Activated CD4-positive, alpha-beta T cell treated with anti-CD3 and anti-CD28 coated beads for 36 hours (primary cell): ENCODE measurements at places on chromosomes 5 and 9.

DNA sequence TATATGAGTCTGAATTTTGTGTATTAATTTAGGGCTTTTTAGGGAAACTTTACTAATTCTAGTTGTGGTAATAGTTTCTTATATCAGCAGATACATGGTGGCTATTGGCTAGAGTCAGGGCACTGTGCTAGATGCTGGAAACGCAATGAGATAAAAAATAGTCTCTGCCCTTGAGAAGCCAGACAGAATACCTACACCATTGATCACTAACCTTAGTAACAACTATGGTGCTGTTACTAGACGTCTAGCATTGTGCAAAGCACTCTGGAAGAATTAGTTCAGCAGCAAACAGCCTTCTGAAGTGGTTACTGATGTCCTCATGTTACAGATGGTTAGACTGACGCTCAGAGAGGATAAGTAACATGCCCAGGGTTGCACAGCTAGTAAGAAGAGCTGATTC is 61.8 kb downstream of the GDA start:
- H3K4me3 ChIP-seq, result no peak overlapping the region
- no peak for DNase-seq
- no peak overlapping the region for H3K27ac ChIP-seq
- H3K4me1 ChIP-seq, result no peaks in the 10 kb centered on the region

GRCh38 chr5:74055486-74056106 is 429.6 kb downstream of the ARHGEF28 start:
- H3K27me3 ChIP-seq, result peaks cover 13% of the 10 kb centered on the region
- no peak overlapping the region for H3K4me3 ChIP-seq
- H3K4me1 ChIP-seq, result no peaks in the 10 kb centered on the region

- H3K4me1 ChIP-seq, result no peaks in the 10 kb centered on the region
- no peak overlapping the region for H3K27ac ChIP-seq
- no peak overlapping the region for H3K4me3 ChIP-seq
- DNase-seq, result no peak
Observed at GRCh38 chr5:165266939-165267338, 1761.5 kb downstream of the MAT2B start.

DNA sequence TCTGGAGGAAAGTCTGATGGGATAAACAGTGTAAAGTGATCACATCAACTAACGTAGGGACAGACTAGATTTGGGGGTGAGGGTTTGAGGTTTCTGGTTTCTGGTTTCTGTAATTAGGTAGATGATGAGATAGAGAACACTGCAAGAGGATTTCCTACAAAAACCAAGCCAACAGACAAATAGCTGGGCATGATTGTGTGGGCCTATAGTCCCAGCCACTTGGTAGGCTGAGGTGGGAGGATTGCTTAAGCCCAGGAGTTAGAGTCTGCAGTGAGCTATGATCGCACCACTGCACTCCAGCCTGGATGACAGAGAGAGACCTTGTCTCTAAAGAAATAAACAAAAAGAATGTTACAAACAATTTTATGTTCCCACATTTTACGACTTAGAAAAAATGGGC is 34.4 kb upstream of the RNU6ATAC start:
- no peaks in the 10 kb centered on the region for H3K27me3 ChIP-seq
- no peak overlapping the region for H3K4me3 ChIP-seq
- H3K4me1 ChIP-seq, result peaks cover 9% of the 10 kb centered on the region
- peaks cover 1% of the 10 kb centered on the region for H3K36me3 ChIP-seq
- no peak overlapping the region for H3K27ac ChIP-seq
- no peak for DNase-seq

DNA sequence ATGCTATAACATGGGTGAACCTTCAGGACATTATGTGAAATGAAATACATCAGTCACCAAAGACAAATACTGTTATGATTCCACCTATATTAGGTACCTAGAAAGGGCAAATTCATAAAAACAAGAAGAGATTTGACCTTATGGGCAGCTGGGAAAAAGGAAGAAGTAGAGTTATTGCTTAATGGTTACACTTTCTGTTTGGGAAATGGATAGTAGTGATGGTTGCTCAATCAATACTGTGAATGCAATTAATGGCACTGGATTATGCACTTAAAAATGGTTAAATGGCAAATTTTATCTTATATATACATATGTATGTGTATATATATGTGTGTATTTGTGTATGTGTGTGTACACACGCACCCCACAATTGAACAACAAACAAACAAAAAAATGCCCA is 15.2 kb downstream of the FKBP15 start:
- peaks cover 50% of the 10 kb centered on the region for H3K36me3 ChIP-seq
- no peak overlapping the region for H3K27ac ChIP-seq
- no peak overlapping the region for H3K4me3 ChIP-seq
- H3K27me3 ChIP-seq, result no peaks in the 10 kb centered on the region
- DNase-seq, result no peak

GRCh38 chr5:152378730-152379129 is 26.3 kb downstream of the NMUR2 start:
- DNase-seq, result no peak
- no peak overlapping the region for H3K27ac ChIP-seq
- no peaks in the 10 kb centered on the region for H3K36me3 ChIP-seq

DNA sequence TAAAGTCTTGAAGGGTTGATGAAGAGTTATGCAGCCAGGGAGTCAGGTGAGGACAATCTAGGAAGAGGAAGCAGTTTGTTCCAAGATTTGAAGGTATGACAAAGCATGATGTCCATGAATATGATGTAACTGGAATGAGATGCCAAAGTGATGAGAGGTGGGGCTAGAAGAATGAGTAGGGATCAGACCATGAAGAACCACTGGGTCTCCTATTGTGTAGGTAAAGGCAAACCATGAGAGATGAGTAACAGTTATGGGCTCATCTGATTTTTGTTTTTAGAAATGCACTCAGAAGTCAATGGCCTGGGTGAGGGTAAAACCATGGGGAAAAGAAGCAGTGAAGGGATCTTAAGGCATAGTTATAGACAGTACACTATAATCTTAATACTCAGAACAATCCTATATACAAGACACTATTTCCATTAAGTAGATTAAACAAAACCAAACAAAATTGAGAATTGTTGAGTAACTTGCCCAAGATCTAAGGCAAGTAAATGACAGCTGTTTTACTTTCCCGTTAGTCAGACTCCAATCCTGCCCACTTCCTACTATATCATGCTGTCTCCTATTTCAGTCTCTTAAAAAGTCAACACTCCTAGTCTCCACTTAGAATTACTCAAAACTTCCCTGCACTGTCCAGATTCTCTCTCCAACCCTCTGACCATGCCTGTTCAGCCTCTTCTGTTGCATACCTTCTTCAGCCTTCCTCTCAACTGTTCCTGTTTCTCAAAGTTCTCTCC is 393.8 kb upstream of the MEF2C start:
- no peaks in the 10 kb centered on the region for H3K4me1 ChIP-seq
- H3K27ac ChIP-seq, result no peak overlapping the region
- H3K36me3 ChIP-seq, result no peaks in the 10 kb centered on the region
- H3K4me3 ChIP-seq, result no peak overlapping the region

DNA sequence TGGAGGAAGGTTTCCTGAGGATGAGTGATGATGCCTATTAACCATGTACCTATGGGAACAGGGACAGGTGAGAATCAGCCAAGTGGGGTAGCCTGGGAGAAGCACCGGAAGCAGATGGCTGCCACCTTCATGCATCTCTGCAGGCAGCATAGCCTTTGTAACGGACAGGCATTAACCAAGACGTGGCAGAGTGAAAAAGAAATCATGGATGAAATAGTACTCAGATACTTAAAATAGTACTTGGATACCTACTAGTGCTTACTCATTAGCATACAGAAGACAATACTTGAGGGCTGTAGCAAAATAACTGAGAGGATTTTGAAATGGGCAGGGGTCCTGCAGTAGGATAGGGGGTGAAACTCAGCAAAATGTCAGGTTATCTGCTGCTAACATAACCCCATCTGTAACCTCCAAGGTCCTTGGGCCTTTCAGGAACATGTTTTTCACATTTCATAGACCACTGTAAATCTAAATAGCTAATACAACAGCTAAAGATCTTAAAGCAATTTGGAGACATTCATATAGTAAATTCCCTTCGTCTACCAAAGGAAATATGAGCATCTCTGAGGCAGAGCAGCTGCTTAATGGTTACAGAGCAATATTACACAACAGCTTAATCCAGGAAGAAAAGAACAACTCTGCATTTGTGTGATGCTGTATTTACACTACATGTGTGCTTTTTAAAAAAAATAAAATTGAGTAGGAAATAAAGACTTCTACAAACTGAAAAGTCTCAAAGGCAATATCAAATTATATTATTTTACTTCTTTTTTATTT is 154.3 kb downstream of the NFIB start:
- peaks cover 2% of the 10 kb centered on the region for H3K4me1 ChIP-seq
- no peak overlapping the region for H3K27ac ChIP-seq
- peaks cover 12% of the 10 kb centered on the region for H3K27me3 ChIP-seq
- no peak for DNase-seq
- no peak overlapping the region for H3K4me3 ChIP-seq

DNA sequence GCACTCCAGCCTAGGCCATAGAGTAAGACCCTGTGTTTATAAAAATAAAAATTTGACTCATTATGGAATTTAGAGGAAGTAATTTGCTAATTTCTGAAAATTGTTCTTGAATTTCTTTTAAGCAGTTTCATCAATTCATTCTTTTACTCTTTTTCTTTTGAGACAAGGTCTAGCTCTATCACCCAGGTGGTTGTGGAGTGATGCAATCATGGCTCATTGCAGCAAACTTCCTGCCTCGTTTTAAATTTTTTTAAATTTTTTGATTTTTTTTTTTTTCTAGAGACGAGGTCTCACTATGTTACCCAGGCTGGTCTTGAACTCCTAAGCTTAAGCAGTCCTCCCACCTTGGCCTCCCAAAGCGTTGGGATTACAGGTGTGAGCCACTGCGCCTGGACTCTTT is 3.1 kb upstream of the CAMLG start:
- no peaks in the 10 kb centered on the region for H3K27me3 ChIP-seq
- peaks cover 14% of the 10 kb centered on the region for H3K4me1 ChIP-seq
- DNase-seq, result peak; percentile 35
- H3K36me3 ChIP-seq, result peaks cover 5% of the 10 kb centered on the region
